ENCODE measurements at places on chromosomes 3 and 15. TPM values are rescaled to one million over a fixed set of nuclear protein-coding genes. Genes with fewer than 3 reads are reported as not detected.

OGG1 gene
- 29.7 TPM for total RNA-seq

VPS13C gene
- 74.6 TPM for total RNA-seq

DNA sequence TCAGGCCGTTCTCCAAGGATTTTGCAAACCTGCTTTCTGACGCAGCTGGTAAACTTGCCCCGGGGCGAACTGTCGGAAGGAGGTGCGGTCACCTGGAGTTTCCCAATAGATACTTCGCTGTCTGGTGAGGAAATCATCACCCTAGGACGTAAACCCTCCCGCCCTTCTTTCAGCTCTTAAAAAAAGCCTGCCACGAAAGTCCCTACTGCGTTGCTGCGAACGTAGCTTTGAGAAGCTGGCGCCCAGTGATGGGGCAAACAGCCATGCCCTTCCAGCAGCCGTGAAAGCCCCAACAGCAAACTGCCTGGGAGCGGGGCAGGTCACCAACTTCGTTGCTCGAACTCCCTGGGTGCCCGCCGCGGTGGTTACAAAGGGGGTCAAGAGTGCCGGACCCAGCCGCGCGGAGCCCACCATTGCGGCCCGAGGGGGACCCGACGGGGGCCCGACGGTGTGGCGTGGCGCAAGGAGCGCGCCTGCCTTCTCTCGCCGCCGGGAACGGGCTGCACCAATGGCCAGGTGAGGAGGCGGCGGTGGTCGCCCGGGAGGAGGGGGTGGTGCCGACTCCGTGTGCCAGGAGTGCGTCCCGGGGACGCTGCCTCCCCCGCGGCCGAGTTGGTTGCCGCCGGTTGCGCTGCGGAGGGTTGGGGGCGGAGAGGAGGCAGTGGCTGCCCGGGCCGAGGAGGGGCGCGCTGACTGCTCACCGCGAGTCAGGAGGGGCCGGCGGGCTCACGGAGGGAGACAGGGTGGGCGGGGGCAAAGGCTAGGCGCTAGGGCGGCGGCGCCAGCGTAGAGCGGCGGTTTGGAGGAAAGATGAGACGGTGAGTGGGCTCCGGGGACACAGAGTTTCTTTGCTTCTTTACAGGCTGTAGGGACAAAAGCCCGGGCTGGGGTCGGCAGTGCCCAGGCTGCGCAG is at the start of gene PHLDB2:
PHLDB2 (plus strand) TSS at position 205 of the 913 bp plus-strand sequence. CDS start 24,813 bp downstream, outside the sequence.
- peak; percentile 58 for DNase-seq

GRCh38 chr3:8324747-8325146 is 176.9 kb upstream of the LMCD1 start:
- no peak for DNase-seq

DNA sequence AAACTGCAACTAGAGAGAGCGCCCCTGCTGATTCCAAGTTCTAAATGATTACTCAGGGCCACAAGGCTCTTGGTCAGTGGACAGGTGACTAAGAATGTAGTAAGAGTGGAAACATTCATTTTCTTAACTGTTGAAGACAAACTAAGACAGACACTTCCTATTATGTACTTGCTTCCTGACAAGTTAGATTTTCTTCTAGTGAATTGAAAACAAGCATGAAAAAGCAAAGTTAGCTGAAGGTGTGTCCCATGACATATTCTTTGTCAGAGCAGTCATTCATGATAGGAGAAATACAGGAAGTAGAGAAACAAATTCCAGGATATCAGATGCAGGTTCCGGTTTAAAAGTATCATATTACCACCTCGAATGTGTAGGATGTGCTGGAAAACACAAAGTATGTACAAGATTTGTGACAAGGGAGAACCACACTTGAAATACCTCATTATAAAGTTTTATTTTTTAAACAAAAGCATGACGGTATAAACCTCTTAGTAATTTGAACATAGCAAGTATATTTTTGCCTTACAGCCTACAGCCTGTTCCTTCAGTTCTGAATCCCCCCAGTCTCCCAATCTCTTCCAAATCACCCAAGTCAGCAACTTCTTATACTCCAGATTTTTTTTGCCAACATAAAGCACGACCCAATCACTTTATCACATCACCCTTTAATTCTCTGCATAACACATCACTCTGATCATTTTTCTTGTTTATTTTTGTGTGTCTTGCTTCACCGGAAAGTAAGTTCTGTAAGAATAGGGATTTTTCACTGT is 6.2 kb downstream of the TSPAN3 start:
- DNase-seq: peak; percentile 77

- no peak for DNase-seq
Observed at GRCh38 chr3:52120556-52121463, 33.4 kb downstream of the POC1A start.

DNA sequence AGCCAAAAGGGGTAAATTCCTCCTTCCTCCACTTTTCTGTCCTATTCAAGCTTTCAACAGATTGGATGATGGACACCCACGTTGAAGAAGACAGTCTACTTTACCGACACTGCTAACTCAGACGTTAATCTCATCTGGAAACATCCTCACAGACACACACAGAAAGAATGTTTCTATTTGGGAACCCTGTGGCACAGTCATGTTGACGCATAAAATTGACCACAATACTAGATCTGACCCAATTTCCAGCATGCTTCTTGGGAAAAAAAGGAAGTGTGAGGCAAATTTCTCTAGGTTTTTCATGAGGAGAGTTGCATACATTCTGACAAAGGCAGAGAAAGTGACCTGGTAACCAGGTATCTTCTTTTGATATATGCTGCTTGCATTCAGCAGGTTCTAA is 594.1 kb downstream of the FGF12 start:
- DNase-seq: no peak

- DNase-seq: no peak
Observed at GRCh38 chr3:81884791-81885190, 123.3 kb upstream of the GBE1 start.

- DNase-seq: no peak
Observed at GRCh38 chr3:133970916-133971315, 58.8 kb downstream of the SLCO2A1 start.

DNA sequence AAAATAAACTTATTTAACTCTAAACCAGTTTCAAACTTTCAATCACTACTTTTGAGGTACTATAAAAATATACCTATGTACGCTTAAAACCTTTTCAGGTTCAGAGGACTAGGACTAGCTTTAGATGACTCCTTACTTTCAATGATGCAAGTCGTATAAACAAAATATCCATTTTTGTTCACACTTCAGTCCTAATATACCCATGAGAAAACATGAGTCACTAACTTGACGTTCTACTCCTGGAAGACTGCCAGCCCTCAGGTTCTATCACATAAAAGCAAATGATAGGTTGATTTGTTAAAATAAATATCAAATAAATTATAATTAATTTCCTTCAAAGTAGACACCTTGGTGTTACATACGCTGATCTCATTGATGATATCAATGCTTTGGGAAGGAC is 10.6 kb upstream of the P3H2 start:
- peak; percentile 41 for DNase-seq

DNA sequence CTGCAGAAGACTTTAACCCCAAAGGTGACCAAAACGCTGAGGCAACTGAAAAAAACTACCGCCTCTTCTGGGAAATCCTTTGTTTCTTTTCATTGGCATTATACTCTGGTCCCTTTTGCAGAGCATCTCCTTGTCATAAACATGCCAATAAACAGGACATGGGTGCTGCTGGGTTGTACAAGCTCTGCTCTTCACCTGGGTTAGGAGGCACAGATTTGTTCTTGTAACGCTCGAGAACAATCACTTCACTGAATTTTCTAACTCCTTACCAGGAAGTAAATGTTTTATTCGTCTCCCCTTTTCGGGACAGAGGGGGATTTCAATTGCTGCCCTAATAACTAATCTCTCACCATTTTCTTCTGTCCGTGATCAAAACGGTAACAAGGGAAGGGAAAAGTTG is 1.3 kb downstream of the PLCH1 start:
- peak; percentile 53 for DNase-seq

DNA sequence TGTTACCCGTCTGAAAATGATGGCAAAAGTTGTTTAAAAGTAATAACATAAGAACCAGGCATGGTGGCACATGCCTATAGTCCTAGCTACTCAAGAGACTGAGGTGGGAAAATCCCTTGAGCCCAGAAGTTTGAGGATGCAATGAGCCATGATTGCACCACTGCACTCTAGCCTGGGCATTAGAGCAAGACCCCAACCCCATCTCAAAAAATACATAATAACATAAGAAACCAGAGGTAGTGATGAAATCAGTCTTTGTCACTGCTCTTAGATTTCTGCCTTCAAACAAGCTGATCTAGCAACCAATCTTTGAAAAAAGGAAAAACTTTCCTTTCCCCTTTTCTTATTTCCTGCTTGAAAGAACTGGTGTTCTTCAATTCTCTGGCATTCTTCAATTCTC is 71.3 kb downstream of the TMCC1 start:
- DNase-seq: no peak

All from Caki2 (cell line).